GM23248 (cell line): ENCODE measurements at places on chromosomes 11 and 22. TPM values are rescaled to one million over a fixed set of nuclear protein-coding genes. Genes with fewer than 3 reads are reported as not detected.
A peak's percentile ranks its signal among the peaks of the same experiment; 100 is the strongest.

DEUP1 gene
- not detected in 2 replicates for total RNA-seq

GRCh38 chr22:29339381-29340235 is 24.1 kb upstream of the RASL10A start:
- peak; percentile 20 for DNase-seq

MMP27 gene
- not detected in 2 replicates for total RNA-seq

- no peak for DNase-seq
These were observed 1.6 kb downstream of the C11orf87 start for GRCh38 chr11:109423466-109424190.

DNA sequence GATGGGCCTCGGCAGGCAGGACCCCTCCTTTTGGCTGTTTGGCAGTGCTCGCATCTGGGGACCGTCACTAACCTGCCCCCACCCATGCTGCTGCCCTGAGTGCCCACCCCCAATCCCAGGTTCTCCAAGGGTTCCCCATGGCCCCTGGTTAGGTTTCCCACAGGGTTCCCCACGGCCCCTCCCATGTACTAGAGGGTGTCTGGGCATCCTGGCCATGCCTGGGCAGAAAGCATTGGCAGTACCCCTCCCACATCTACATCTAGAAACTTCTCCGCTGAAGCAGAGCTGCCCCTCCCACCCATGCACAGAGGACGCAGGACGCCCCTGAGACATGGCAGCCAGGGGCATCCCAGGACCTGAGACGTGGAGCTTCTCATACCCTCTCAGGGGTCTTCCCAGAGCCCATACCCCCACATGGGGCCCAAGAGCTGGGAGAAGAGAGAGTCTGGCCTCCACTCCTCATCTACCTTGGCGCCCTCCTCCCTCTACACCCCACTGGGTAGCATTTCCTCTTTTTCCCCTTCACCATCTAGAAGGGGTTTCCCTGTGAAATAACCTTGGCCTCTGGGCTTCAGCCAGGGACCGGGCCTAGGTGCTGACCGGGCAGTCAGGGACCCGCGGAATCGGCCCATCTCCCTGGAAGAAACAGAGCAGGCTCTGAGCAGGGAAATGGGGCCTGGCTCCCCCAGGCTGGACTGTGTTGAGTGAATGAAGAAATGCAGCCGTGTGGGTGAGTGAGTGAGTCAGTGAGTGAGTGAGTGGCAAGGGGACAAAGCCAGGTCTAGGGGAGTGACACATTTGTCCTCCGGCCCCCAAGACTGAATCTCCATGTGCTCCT is 987.3 kb downstream of the BRD1 start:
- DNase-seq: no peak

DNA sequence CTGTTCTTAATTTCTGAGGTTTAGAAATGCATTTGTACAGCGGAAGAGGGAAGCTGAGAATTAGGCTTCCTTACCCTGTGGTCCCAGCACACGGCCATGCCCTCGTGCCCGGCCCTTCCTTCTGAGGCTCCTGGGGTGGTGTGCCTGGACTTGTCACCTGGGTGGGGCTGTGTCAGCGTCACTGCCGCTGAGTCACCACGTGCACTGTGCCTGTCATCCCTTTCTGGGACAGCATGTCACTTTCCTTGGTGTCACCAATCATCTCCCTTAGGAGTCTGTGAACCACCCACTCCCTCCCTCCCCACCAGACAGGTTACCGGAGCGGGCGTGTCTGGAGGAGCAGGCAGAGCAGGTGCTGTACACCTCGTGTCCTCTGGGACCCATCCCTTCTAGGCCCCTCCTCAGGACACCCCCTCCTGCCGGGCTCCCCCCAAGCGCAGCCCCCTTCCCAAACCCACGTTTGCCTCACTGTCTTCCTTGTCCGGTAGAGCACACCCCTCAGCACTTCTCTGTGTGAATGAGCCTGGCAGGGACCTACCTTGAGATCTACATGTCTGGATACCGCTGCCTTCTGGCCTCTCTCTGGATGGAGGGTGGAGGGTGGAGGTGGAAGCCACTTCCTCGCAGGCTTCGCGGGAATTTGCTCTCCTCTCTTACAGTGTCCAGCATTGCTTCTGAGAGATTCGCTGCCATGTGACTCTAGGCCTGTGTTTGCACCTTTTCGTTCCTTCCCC is 367.6 kb downstream of the TBC1D22A start:
- peak; percentile 13 for DNase-seq

SYT8 gene
- total RNA-seq: not detected in 2 replicates

TMEM151A gene
- 0.54 TPM in 1 of 2 replicates, not detected in the other for total RNA-seq

INPPL1 gene
- total RNA-seq: 68.0 and 70.6 TPM in 2 replicates

- no peak for DNase-seq
These were observed 23.0 kb downstream of the KCNE3 start for GRCh38 chr11:74444173-74444826.

EIF3D gene
- total RNA-seq: 310 and 377 TPM in 2 replicates

- peak; percentile 52 for DNase-seq
These were observed 26.4 kb upstream of the OAF start for GRCh38 chr11:120184371-120184945.

MYOD1 gene
- not detected in 2 replicates for total RNA-seq

DNA sequence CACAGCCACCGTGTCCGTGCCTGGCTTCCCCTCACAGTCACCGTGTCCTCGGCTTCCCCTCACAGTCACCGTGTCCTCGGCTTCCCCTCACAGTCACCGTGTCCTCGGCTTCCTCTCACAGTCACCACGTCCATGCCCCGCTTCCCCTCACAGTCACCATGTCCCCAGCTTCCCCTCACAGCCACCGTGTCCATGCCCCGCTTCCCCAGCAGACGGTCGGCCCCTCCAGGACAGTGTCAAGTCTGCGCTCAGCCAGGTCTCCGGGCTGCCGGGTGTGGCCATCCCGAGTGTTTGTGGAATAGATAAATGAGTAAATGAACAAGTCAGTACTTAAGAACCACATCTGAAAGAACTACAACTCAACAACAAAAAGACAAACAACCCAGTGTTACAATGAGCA is 23.8 kb downstream of the WNT7B start:
- no peak for DNase-seq

KRTAP5-8 gene
- total RNA-seq: not detected in 2 replicates

DNA sequence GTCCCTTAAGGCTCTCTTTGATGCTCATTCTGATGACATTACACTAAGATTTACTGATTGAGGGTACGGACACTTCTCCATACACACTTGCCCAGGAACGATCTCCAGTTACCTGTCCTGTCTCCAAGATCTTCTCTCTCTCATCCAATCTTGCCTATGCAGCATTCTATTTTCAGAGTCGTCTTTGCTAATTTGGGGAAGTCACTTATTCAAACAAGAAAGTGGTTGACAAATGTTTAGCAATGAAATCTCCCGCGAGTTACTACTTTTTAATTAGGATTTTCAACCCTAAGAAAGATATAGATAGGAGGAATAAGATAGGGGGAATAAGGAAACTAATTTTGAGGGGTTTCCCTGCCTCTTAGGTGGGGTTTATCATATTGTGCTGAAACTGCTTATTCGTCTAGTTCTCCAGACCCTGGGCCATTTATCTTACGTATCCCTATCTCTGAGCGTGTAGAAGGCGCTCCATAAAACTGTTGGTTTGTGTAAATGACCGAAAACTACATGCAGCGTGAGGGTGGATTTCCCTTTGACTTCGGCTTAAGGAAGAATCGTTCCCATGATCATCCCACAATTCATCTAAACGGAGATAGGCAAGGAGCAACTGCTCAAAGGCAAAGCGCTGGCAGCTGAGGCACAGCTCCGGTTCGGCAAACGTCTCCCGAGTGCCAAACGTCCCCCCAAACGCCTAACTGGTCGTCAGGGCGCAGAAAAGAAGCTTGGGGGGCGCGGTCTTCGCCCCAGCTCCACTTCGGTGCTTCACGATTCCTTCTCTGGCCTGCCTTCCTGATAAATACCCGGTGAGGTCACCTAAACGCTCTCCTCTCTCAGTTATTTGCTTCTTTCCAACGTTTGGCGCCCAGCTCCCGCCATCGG is 804 bp downstream of the APIP start:
- DNase-seq: peak; percentile 61

DNA sequence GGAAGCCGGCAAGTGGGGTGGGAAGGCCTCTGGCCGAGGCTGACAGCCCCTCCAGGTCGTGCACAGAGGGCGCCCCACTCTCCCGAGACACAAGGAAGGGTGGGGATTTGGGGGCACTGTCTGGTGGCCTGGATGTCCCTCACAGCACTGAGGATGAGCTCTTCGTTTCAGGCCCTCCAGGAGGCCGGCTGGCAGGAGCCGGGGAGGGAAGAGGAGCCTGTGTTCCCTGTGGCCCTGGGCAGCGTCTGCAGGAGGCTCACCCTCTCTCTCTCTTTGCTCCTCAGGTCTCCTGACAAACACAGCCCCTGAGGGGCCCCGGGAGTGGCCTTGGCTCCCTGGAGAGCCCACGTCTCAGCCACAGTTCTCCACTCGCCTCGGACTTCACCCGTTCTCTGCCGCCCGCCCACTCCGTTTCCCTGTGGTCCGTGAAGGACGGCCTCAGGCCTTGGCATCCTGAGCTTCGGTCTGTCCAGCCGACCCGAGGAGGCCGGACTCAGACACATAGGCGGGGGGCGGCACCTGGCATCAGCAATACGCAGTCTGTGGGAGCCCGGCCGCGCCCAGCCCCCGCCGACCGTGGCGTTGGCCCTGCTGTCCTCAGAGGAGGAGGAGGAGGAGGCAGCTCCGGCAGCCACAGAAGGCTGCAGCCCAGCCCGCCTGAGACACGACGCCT is 1078.0 kb downstream of the BRD1 start:
- no peak for DNase-seq

GRCh38 chr22:49203091-49203858 is 624.4 kb downstream of the BRD1 start:
- no peak for DNase-seq

DNA sequence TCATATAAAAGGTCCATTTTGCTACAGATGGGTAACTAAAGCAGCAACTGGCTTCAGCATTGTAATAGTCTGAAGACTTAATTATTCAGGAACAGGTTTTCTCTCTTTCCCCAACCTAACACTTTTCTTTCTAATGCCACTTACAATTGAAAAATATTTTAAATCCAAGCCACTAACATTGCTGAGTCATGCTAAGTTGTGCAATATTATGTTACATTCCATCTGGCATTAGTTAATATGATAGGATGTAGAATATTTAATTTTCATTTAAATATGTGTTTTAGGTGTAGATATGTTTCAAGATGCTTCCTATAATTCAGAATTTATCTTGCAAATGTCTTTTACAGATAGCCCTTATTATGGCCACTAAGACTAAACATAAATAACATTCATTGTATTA is 98.6 kb downstream of the KIF18A start:
- peak; percentile 78 for DNase-seq

SCN4B gene
- total RNA-seq: not detected in 2 replicates

MYBPC3 gene
- not detected in 2 replicates for total RNA-seq
